Activated T-helper 2 cell treated with anti-CD3 and anti-CD28 coated beads, Interferon-gamma antibody, Interleukin-2, Interleukin-4, amounts not matched to agents 10 μg/mL and 5 μg/mL and 100 μg/mL, durations not matched to agents 14 hours and 24 hours and 36 hours (primary cell): ENCODE measurements at places on chromosomes 6 and 20.

GRCh38 chr20:23340524-23340923 lies 10.1 kb upstream of the NXT1 start:
- no peak for DNase-seq
- no peak overlapping the region for H3K4me3 ChIP-seq
- H3K27me3 ChIP-seq, result peaks cover 2% of the 10 kb centered on the region
- no peaks in the 10 kb centered on the region for H3K36me3 ChIP-seq
- H3K4me1 ChIP-seq, result peaks cover 7% of the 10 kb centered on the region
- H3K27ac ChIP-seq, result no peak overlapping the region

DNA sequence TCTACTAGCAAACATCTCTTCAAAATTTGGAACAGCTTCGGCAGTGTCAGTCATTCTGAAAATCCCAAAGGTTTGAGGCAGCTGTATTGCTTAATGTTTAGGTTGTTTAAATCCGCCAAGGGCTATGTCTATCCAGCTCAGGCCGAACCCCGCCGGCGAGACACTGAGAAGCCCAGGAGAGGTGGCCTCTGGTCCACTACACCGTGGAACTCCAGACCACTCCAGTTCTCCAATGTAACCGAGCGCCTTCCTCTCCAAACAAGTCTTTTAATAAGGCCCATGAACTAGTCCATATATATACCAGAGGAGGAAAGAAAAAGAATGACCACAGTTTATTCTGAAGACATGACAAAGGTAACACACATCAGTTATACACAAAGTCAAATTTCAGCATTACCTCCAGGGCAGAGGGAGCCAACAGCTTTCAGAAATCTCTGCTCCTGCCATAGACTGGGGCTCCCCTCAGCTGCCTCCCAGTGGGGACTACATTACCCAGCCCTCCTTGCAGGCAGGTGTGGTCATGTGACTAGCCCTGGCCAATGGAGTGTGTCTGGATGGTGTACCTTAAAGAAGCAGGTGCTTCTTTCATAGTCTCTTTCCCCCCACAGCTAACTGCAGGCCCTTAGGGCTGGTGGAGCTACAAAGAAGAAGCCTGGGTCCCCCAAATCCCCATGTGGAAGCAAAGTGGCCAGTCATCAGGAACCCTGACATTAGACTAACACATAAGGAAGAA lies at the start of gene RAMACL:
RAMACL (minus strand) TSS at position 255 of the 733 bp plus-strand sequence; CDS start at position 54, 201 bp downstream.
- H3K36me3 ChIP-seq, result no peaks in the 10 kb centered on the region
- no peak within 1 kb of the TSS for H3K27ac ChIP-seq
- DNase-seq, result peak; percentile 27
- no peaks in the 10 kb centered on the region for H3K27me3 ChIP-seq
- peaks cover 14% of the 10 kb centered on the region for H3K4me1 ChIP-seq

DNA sequence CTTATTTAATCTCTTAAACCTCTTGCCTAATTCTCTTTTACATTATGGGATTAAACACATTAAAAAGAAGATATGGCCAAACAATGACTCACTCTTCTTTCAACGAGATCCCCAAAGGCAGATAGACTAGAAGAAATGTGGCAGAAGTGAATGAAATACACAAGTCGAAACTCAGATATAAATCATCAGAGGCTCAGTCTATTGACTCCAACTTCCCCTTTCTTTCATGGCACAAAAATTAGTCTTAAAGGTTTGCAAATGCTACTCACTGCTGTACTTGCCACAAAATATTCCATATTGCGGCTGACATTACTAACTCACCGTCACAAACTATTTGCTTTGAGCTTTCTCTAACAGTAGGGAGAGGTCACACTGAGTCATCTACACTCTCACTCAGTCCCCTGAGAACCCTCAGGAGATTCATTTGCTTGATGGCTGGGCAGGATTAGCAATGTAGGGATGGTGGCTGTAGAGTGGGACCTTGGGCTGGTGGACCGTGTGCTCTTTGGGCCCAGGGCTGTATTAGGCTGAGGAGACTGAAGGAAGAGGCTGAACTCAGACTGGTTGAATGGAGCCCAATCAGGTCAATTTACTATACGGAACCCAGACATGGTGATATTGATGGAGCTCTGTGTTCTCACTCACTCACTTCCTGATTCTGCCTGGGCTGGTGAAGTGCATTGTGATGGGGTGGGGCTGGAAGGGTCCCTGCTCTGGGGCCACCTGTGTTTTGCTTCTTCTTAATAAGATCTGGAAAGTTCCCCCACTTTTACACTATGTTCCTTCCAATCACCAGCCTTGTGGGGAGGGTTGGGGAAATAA lies 42.8 kb upstream of the UBR2 start:
- H3K27me3 ChIP-seq, result no peaks in the 10 kb centered on the region
- H3K4me1 ChIP-seq, result peaks cover 18% of the 10 kb centered on the region
- H3K36me3 ChIP-seq, result peaks cover 2% of the 10 kb centered on the region
- no peak for DNase-seq
- peak overlapping the region; percentile 90 for H3K27ac ChIP-seq

- H3K4me1 ChIP-seq, result no peaks in the 10 kb centered on the region
- H3K27me3 ChIP-seq, result peaks cover 29% of the 10 kb centered on the region
- DNase-seq, result no peak
- no peak overlapping the region for H3K4me3 ChIP-seq
- no peak overlapping the region for H3K27ac ChIP-seq
- H3K36me3 ChIP-seq, result no peaks in the 10 kb centered on the region
Observed at GRCh38 chr6:13113981-13114593, 214.2 kb downstream of the TBC1D7 start.

GRCh38 chr20:36147690-36148089 lies 6.8 kb upstream of the EPB41L1 start:
- peaks cover 2% of the 10 kb centered on the region for H3K4me1 ChIP-seq
- peaks cover 10% of the 10 kb centered on the region for H3K27me3 ChIP-seq
- H3K4me3 ChIP-seq, result no peak overlapping the region
- H3K27ac ChIP-seq, result no peak overlapping the region
- H3K36me3 ChIP-seq, result no peaks in the 10 kb centered on the region

- no peaks in the 10 kb centered on the region for H3K4me1 ChIP-seq
- no peak overlapping the region for H3K27ac ChIP-seq
- DNase-seq, result no peak
- peaks cover 9% of the 10 kb centered on the region for H3K27me3 ChIP-seq
Observed at GRCh38 chr6:148502083-148502772, 159.6 kb downstream of the SASH1 start.

- H3K27ac ChIP-seq, result no peak overlapping the region
Observed at GRCh38 chr20:19260412-19261090, 48.1 kb downstream of the SLC24A3 start.

DNA sequence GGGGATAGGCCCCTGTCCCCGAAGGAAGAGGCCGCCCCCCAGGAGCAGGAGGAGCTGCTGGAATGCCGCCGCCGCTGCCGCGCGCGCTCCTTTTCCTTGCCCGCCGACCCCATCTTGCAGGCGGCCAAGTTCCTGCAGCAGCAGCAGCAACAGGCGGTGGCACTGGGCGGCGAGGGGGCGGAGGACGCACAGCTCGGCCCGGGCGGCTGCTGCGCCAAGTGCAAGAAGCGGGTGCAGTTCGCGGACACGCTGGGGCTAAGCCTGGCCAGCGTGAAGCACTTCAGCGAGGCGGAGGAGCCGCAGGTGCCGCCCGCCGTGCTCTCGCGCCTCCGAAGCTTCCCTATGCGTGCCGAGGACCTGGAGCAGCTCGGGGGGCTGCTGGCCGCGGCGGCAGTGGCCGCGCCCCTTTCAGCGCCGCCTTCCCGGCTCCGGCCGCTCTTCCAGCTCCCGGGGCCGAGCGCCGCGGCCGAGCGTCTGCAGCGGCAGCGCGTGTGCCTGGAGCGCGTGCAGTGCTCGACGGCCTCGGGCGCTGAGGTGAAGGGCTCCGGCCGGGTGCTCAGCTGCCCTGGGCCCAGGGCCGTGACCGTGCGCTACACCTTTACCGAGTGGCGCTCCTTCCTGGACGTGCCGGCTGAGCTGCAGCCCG lies 630 bp downstream of the PPP1R3G start:
- peak overlapping the region; percentile 13 for H3K4me3 ChIP-seq
- H3K36me3 ChIP-seq, result no peaks in the 10 kb centered on the region
- H3K4me1 ChIP-seq, result no peaks in the 10 kb centered on the region
- peaks cover 64% of the 10 kb centered on the region for H3K27me3 ChIP-seq

DNA sequence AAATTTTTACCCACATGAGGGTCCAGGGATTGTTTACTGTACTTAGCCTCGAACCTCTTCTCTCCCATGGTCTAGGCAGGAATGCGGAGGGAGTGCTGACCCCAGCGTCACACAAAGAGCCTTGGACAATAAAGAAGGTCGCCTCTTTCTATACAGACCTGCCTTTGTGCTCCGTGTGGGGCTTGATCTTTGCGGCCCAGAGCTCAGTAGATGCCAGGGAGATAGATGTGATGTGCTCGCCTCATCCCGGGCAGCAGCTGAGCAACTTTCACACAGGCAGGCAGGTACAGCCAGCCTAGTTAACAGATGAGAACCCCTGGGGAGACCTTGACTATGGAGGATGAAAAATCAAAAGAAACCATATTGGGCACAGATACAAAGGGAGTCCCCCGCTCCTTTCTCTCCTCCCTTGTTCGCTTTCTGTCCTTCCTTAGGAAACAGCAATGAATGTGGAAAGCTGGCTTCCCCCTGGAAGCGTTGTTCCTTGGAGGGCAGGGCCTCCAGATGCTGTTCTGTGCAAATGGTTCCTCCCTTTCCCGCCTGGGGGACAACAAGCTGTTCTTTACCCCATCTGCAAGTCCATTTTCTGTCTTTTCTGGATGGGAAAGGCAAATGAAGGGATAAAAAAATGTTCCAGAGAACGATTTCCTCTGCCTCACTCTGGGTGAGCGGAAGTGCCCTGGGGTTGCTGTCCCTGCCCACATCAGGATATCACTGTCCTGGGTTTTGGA lies 128.3 kb downstream of the OLIG3 start:
- H3K27me3 ChIP-seq, result peaks cover 2% of the 10 kb centered on the region
- no peak for DNase-seq
- no peak overlapping the region for H3K4me3 ChIP-seq
- no peaks in the 10 kb centered on the region for H3K36me3 ChIP-seq

DNA sequence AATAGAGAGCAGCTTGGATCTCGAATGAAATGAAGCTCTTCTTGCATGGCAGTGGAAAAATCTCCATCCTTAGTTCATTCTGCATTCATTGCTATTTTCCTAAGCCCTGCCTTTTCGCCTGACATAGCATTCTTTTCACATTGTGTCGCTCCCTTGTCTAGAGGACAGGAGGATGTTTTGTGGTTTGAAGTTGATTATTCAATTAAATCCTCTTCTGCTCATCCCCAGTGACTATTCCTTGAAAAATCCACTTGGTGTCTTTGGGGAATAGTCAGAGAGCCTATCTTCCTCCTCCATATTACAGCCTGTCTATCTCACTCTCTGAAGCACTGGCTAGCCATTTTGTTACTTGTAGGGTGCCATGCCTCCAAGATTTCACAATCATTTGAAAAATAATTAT lies 161.2 kb downstream of the KLHL32 start:
- no peak overlapping the region for H3K4me3 ChIP-seq
- no peaks in the 10 kb centered on the region for H3K36me3 ChIP-seq
- H3K4me1 ChIP-seq, result peaks cover under 1% of the 10 kb centered on the region
- no peaks in the 10 kb centered on the region for H3K27me3 ChIP-seq
- no peak for DNase-seq
- no peak overlapping the region for H3K27ac ChIP-seq

DNA sequence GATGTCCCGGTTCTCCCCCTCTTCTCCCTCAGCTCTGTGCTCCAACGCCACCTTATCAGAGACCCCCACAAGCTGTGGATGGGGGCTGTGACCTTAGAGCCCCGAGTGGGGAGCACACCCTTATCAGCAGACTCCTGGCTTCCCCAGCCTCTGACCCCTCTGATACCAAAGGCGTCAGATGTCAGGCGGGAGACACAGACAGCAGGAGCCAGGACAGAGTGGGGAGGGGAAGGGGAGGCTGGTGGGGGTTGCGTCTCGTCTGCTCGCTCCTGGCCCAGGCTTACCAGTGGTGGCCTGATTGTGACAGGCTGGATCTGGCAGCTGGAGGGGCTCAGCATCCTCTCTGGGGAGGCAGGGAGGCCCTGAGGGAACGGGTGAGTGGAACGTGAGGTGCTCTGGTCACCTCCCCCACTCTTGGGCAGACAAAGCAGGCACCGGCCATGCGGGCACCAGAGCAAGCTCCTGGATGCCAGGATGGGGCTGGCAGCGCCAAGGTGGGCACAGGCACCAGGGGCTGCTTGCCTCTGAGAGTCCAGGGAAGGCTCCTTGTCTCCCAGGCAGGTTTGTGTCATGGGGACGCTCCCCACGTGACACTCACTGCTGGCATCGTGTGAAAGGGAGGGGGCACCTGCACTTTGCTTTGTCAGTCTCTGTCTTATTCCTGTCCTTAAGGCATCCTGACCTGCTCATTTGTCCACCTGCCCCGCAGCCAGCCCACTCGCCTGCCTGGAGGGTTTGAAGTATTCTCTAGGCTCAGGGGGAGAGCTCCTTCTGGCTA lies 27.8 kb upstream of the GATA5 start:
- no peak overlapping the region for H3K27ac ChIP-seq
- DNase-seq, result no peak
- H3K4me3 ChIP-seq, result no peak overlapping the region
- no peaks in the 10 kb centered on the region for H3K27me3 ChIP-seq

GRCh38 chr6:79525272-79526100 lies 11.7 kb downstream of the LCA5 start:
- no peaks in the 10 kb centered on the region for H3K36me3 ChIP-seq
- no peak for DNase-seq

DNA sequence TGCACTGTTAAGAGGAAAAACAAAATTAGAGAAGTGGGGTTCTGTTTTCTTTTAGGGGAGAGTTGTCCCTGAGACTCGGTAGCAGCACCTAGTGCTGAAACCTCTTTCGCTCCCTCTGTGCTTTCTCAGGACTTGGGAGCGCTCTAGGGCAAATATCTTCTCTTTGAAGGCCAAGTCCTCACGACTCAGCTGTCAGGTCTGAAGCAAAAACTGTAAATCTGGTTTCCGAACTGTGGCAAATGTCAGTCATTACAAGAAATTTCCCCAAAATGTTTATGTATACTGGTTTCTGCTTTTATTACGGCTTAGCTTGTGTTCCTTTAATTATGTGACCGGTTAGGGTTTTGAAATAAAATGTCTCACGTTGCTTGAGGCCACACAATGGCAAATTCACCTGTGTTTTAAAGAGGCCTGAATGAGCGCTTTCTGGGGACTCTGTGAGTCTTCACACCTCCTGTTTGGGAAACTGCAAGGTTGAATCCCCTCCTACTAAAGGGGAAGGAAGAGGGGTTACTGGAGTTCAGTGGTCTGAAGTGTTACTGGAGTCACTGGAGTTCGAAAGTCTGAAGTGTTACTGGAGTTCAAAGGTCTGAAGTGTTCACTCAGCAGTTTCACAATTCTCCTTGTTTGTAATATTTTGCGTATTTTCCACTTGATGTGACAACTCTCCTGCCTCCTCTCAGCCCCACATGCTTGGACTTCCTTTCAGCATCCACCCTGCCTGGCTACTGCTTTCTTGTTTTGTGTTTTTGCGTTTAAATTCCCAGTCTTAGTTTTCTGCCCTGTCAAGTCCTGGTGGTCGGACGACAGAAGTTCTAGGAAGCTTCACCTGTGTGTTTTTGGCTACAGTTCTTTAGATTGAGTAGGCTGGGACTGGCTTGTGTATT lies 1.6 kb downstream of the SMPDL3A start:
- peaks cover 23% of the 10 kb centered on the region for H3K4me1 ChIP-seq
- peaks cover 50% of the 10 kb centered on the region for H3K27me3 ChIP-seq
- H3K36me3 ChIP-seq, result no peaks in the 10 kb centered on the region
- no peak overlapping the region for H3K27ac ChIP-seq
- peak overlapping the region; percentile 93 for H3K4me3 ChIP-seq

GRCh38 chr6:6619021-6619794 lies 30.7 kb downstream of the LY86 start:
- no peaks in the 10 kb centered on the region for H3K27me3 ChIP-seq
- DNase-seq, result no peak
- H3K27ac ChIP-seq, result no peak overlapping the region
- no peak overlapping the region for H3K4me3 ChIP-seq
- H3K4me1 ChIP-seq, result peaks cover 35% of the 10 kb centered on the region

- H3K4me3 ChIP-seq, result no peak overlapping the region
- no peaks in the 10 kb centered on the region for H3K36me3 ChIP-seq
- DNase-seq, result no peak
- H3K27me3 ChIP-seq, result peaks cover 3% of the 10 kb centered on the region
Observed at GRCh38 chr6:126148853-126149252, 162.5 kb downstream of the TRMT11 start.
